Testis (tissue), 5 donors: ENCODE measurements at places on chromosomes 1 and 21. TPM values are rescaled to one million over a fixed set of nuclear protein-coding genes. Genes with fewer than 3 reads are reported as not detected.

Gene FGR
- 5.2 TPM for polyA plus RNA-seq

GRCh38 chr1:50981741-50982140 is 11.7 kb downstream of the CDKN2C start:
- no peak overlapping the region for H3K4me3 ChIP-seq
- H3K36me3 ChIP-seq, result no peaks in the 10 kb centered on the region
- H3K27me3 ChIP-seq, result no peaks in the 10 kb centered on the region
- DNase-seq, result no peak

Gene CASQ1
- 10.2 TPM for polyA plus RNA-seq

DNA sequence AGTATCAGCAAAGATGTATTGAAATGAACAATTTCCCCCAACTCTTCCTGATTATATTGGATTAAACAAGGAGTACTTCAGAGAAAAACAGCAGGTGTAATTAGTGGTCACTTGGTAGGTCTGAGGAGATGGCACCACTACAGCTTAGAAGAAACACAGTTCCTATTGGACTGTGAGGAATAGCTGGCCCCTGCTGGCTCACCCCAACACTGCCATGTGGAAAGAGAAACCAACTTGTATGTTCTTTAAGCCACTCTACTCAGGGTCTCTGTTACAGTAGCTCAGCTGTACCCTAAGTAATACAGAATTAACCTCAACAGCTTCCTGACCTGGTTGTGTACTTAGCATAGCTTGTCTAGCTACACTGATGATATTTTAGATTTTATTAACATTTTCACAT is 26.5 kb upstream of the MTR start:
- no peak overlapping the region for H3K27ac ChIP-seq
- H3K4me3 ChIP-seq, result no peak overlapping the region
- no peaks in the 10 kb centered on the region for H3K36me3 ChIP-seq
- no peak for DNase-seq
- H3K4me1 ChIP-seq, result peaks cover 10% of the 10 kb centered on the region

Gene ADAMTSL4
- 14.2 TPM for polyA plus RNA-seq

DNA sequence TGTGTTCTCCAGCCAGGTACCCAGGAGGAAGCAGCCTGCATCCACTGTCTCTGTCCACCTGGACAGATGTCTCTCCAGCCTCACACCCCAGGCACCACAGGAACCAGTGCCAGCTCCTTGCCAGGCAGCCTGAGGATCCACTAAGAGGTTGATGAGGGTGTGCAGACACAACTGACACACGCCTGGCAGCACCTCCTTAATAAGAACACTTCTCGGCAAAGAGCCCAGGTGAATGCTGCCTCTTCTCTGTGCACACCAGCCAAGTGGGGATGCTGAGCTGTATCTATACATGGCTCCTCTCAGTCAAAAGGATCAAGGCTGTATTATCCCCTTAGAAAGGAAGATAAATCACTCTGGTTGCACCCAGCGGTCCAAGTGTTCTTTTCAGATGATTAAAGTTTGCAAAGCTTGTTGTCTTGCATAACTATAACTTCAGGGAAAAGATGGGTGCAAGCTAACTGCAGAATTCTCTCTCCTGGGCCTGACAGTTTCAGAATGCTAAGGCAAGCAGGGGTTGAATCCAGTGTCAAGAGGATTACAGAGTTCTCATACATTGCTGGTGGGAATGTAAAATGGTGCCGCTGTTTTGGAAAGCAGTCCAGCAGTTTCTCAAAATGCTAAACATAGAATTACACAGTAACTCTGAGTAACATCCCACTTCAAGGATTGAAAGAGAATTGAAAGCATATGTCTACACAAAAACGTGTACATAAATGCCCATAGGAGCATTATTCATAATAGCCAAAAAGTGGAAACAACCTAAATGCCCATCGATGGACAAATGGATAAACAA is 3.7 kb upstream of the CAPN8 start:
- no peak for DNase-seq
- H3K36me3 ChIP-seq, result no peaks in the 10 kb centered on the region
- H3K27ac ChIP-seq, result no peak overlapping the region
- H3K4me1 ChIP-seq, result no peaks in the 10 kb centered on the region

- no peak for DNase-seq
- no peaks in the 10 kb centered on the region for H3K36me3 ChIP-seq
- peak overlapping the region; percentile 12 for H3K27ac ChIP-seq
- H3K27me3 ChIP-seq, result no peaks in the 10 kb centered on the region
These were observed 12.1 kb downstream of the TRAPPC10 start for GRCh38 chr21:44024257-44024656.

Gene ATAD3C
- polyA plus RNA-seq, result 1.5 TPM

- H3K27me3 ChIP-seq, result no peaks in the 10 kb centered on the region
- H3K36me3 ChIP-seq, result no peaks in the 10 kb centered on the region
- DNase-seq, result no peak
- no peak overlapping the region for H3K27ac ChIP-seq
These were observed 6.2 kb upstream of the NRIP1 start for GRCh38 chr21:15071009-15071408.

Gene RPL5
- polyA plus RNA-seq, result 929 TPM

Gene ZSWIM5
- polyA plus RNA-seq, result 8.8 TPM
